ENCODE measurements at places on chromosomes 3 and 15.

- DNase-seq = no peak
These were observed 4.2 kb downstream of the RARB start for GRCh38 chr3:25432176-25432720.

DNA sequence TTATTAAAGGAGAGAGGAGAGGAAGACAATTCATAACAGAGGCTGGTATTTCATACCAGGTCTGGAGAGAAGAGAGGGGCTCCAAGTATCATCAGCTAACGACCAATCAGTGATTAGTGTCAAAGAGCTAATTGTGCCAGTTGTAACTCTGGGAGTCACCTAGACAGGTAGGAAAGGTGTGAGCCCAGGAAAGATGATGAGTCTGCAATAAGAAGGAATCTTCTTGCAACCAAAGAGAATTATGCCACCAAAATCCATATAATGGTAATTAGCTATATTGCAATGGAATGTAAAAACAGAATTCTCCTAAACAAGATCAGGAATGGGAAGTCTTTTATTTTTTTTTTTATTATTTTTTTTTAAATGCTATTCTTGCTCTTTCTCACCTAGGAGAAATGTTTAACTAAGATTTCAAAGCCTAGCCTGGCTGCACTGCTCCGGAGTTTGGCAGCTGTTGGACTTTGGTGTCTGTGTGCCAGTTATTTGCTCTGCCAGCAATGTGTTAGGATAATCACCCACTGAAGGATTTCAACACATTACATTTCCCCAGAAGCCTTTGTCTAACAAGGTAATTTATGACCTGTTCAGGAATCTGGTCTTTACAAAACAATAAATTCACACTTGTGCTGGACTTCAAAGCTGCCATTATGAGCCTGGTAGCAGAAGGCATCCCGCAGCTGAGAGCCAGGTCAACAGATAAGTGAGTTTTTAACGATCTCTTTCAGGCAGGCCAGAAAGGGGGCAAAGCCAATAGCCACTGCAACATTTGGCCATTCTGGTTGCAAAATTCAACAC lies 89.4 kb downstream of the FOXB1 start:
- DNase-seq = peak; percentile 36

DNA sequence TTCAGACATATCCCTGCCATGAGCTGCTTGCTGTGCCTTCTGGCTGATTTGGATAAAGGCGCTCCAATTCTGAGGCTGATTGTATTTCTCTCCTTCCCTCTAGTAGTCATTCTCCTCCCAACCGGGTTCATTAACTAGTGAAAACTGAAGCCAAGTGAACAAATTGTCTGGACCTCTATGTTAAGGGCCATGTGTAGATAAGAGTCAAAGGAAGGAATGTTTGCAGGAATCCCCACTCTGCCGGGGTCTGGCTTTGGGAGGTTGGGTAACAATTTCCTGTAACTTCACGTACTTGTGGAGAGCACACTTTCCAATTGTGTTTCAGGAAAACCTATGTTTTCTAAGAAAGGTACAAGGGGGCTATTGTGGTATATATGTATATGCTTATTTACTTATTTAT lies 38.2 kb upstream of the SUCLG2 start:
- no peak for DNase-seq

GRCh38 chr3:130990282-130990681 lies 36.3 kb downstream of the ASTE1 start:
- DNase-seq = no peak

GRCh38 chr3:107524326-107524840 lies 1.6 kb downstream of the BBX start:
- no peak for DNase-seq

DNA sequence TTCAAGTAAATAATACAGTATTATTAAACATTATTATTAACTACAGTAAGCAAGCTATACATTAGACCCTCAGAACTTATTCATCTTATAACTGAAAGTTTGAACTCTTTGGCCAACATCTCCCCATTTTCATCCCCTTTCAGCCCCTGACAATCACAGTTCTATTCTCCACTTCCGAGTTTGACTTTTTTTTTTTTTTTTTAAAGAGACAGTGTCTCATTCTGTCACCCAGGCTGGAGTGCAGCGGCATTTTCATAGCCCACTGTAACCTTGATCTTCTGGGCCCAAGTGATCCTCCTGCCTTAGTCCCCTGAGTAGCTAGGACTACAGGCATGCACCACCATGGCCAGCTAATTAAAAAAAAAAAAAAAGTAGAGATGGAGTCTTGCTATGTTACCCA lies 41.3 kb upstream of the LRIG1 start:
- DNase-seq = no peak

GRCh38 chr15:91924837-91925495 lies 71.5 kb downstream of the SLCO3A1 start:
- no peak for DNase-seq

- DNase-seq = no peak
These were observed 9.2 kb downstream of the ALCAM start for GRCh38 chr3:105375750-105376511.

DNA sequence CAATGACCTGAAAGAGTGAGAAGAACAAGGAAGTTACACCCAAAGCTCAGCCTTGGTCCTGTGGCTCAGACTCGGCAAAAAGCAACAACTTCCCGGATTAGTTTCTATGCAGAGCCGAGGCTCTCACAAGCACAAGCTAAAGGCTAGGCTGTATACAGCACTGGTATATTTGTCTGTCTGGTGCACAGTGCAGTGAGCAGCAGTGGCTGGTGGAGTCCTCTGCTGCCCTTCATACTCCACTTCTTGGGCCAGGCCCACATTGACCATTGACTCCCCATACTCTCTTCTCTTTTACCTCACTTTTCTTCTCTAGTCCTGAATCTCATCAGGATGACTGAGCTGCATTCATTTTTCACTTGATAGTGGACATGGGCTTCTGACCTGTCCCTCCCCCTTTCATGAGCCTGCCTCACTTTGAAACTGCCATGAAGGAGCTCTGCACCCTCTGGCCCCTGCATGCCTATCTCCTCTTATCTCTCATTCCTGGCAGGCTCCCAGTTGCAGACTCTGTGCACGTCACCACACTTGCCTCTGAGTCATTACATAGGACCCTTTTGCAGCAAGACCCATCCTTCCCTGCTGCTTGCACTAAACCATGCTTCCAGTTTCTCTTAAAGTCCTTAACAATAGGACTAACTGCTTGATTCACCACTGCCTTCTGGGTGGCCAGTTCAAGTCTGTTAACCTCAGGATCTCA lies 379.3 kb downstream of the NTRK3 start:
- DNase-seq = no peak

GRCh38 chr3:106204160-106204868 lies 335.5 kb upstream of the CBLB start:
- DNase-seq = no peak

- DNase-seq = peak; percentile 45
These were observed 15.4 kb upstream of the CSPG4 start for GRCh38 chr15:75727851-75728715.

GRCh38 chr3:13659221-13659969 lies 110.5 kb downstream of the FBLN2 start:
- DNase-seq = no peak

DNA sequence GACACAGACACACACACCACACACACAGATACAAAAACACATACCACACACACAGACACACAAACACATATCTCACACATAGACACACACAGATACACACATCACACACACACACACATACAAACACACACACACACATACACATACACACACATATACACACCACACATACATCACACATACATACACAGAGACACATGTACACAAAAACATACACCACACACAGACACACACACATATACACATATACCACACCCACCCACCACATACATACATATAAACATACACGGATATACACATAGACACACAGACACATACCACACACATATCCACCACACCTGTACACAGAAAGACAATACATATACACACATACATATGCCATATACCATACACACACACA lies 66.7 kb downstream of the RASGRF1 start:
- DNase-seq = no peak

- no peak for DNase-seq
These were observed 8.0 kb downstream of the AMIGO3 start for GRCh38 chr3:49711489-49711888.

DNA sequence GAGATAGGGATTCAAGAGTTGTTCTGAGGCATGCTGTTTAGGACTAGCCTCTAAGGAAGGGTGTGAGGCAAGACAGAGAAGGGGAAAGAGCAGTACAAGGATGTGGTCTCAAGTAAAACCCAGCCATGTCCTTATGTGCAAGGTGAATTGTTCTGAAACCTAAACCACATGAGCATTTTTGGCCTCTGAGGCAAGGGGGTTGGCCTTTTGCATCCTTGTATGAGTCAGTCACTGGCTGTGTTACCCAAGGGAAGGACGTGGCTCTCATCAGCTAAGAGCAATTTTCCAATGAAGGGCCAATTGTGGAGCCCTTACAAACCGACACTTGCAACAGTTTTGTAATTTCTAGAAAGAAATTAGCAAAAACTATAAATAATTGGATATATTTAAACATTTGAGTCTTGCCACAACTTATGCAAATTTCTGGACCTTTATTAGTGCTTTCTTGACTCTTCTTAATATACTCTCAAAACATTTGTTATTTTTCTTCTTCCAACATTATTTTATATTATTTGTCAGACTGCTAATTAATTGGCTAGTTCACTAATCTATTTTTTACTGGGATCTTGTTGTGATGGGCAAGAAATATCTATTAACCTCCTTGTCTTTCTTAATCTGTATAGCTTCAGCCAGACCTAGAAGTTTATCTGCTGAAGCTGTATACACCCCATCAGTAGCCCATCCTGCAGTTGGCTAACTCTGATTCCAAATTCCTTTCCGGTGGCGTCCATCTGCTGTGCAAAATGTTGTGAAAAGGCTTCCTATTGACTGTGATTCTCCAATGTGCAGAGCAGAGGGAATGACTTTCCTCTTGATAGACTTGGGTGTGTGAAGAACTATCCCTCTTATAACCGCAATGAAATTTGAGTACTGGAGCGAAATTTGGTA lies 97.7 kb upstream of the P2RY1 start:
- DNase-seq = no peak

DNA sequence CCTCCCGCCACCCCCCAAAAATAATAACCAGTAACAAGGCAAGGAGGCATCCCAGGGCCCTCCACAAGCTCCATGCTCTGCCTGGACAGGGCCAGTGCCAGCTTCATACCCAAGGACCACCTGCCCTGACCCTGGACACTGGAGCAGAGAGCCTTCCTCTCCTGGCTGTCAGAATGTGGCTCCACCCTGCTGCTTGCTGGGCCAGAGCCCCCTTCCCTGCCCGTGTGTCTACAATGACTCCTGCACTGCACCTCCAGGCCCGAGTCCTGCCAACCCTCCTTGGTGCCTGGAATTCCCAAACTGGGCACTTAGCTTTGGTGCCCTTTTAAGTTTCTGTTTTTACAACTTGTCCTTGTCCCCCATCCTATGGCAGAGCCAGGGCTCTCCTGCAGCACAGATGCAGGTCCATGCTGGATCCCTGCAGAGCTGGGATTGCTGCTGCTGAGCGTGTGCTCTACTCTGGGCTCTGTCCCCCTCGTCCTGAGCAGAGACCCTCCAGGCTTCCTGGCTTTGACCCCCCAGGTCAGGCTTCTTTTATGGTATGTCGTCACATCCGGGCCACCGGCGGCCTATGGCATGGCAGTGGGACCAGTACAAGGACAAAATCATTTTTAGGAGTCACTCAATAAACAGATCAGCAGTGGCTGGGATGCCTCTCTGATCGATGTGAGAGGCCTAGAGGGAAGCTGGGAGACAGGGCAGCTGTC lies 11.4 kb upstream of the SNRPA1 start:
- no peak for DNase-seq

GRCh38 chr3:101521211-101521701 lies 8.2 kb upstream of the SENP7 start:
- no peak for DNase-seq

- DNase-seq = no peak
These were observed 148.7 kb upstream of the TGFBR2 start for GRCh38 chr3:30457726-30458125.

DNA sequence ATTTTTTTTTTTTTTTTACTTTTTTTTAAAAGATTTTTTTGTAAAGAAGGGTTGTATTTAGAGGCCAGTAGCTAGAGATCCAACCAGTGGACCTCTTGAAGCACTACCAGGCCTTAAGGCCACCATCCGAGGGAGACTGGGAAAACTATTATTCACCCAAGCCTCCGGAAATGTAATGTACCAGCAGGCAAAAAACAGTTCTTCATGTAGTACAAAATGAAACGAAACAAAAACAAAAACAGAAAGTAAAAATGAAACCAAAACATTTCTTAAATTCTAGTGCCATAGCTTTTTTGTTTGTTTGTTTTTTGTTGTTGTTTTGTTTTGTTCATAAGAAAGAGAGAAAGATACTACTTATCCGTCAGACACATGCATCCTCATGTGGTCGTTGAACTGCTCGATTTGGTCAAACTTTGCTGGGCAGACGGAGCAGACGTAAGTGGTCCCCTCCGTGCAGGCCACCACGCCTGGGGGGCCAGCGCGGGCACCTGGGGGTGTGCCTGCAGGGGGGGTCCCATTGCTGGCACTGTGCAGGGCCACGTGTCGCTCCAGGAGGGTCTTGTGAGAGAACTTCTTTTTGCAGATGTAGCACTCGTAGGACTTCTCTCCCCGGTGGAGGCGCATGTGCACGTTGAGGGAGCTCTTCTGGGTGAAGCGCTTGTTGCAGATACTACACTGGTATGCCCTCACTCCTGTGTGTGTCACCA lies 45.0 kb downstream of the TIGIT start:
- DNase-seq = no peak

GRCh38 chr3:150393745-150394144 lies 14.4 kb upstream of the TSC22D2 start:
- no peak for DNase-seq

DNA sequence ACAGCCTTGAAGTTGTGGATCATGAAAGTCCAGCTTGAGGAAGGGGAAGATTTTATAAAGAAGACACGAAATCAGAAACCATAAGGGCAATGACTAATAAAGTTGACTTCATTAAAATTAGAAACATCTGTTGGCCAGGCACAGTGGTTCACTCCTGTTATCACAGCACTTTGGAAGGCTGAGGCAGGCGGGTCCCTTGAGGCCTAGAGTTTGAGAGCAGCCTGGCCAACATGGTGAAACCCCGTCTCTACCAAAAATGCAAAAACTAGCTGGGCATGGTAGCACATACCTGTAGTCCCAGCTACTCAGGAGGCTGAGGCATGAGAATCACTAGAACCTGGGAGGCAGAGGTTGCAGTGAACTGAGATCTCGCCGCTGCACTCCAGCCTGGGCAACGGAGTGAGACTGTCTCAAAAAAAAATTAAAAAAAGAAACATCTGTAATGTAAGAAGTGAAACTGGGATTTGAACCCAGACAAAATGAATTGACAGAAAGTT lies 7.9 kb upstream of the UBXN7 start:
- no peak for DNase-seq

DNA sequence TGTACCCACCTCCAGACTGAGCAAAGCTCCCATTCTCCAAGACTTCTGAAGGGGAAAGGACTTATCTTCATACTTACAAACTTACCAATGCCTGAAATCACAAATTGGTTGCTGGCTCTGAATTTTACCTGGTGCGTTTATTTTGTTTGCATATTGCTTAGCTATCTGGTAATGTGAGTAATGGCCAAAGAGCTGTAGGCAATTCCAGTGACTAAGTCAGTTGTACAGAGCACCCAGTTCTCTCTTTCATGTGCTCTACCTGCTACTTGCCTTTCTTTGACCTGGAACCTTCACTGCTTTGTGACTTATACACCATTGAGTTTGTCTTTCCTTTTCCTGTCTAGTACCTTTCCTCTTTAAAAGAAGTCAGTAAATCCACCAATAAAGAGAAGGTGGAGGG lies 755.9 kb upstream of the LMCD1 start:
- DNase-seq = no peak

- peak; percentile 64 for DNase-seq
These were observed at the start of gene DZIP1L for GRCh38 chr3:138114988-138115971. DZIP1L (minus strand) TSS chr3:138115608; CDS start chr3:138103971, 11,637 bp downstream.

Measured in NCI-H446 (cell line).